ENCODE measurements at places on chromosomes 7 and 10.

GRCh38 chr10:116785867-116786266, 43.5 kb upstream of the HSPA12A start:
- no peak for DNase-seq

DNA sequence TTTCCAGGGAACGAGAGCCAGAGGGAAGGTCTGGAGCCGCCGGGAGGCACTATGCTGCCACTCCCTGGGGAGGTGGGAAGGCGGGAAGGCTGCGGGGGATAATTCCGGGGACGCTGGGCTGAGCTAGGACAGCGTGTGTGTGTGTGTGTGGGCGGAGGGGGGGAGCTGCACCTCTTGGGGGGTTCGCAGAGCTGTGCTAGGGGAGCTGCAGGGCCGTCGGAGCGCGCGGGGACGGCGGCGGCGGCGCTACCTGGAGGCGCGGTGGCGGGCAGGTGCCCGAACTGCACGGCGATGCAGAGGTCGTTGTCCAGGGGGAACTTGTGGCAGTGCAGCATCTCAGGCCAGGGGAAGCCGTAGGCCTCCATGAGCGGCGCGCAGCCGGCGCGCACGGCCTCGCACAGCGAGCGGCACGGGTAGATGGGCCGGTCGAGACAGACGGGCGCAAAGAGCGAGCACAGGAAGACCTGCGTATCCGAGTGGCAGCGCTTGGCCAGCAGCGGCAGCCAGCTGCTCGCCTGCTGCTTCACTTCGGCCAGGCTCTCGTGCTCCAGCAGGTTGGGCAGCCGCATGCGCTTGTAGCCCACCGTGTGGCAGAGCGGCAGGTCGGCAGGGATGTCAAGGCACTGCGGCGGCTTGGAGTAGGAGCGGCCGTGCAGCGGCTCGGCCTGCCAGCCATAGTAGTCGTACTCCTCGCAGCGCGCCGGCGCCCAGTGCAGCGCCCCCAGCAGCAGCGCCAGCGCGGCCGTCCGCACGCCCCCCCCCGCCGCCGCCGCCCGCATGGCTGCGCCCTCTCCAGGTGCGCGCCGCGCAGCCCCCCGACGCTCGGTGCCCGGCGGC, 526 bp downstream of the SFRP5 start:
- DNase-seq = no peak

GRCh38 chr10:77185696-77186095, 451.9 kb downstream of the KCNMA1 start:
- DNase-seq = no peak

- DNase-seq = no peak
Observed at GRCh38 chr7:43697690-43698089, 31.6 kb downstream of the COA1 start.

GRCh38 chr10:43806831-43807640, 158.4 kb upstream of the ZNF32 start:
- DNase-seq = no peak

DNA sequence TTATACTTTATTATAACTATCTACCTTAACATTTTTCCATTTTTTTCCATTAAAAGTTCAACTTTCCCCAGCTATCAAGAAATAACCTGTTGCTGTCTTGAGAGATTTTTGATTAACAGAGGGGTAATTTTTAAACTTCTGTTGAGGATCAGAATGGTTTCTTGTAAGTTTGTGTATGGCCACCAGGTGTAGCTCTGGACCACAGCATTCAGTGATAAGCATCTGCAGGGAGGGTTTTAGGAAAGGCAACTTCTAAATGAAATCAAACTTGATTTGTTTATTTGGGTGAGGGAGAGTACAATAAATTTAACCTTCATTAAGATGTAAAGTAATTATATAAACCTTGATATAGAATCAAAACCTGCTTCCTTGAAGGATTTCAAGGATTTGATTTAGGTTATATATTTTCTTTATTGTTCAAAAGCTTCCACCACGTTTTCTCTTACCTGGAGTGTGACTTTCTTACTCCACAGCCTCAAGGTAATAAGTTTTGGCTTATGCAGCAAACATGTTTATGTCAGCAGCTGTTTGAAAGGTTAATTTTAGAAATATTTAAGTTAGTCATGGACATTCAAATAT, 153.3 kb downstream of the STK31 start:
- no peak for DNase-seq

DNA sequence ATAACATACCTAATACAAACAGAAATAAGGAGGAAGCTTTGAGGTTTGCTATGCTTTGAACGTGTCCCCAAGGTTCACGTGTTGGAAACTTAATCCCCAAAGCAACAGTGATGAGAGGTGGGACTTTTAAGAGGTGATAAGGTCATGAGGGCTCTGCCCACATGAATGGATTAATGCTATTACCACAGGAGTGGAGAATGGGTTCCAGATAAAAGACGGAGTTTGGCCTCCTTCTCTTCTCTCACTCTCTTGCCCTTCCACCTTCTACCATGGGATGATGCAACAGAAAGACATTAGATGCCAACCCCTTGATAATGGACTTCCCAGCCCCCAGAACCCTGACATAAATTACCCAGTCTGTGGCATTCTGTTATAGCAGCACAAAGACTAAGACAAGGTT, 9.6 kb downstream of the ITGB1 start:
- DNase-seq = no peak

- DNase-seq = no peak
Observed at GRCh38 chr10:24518981-24519597, 204.6 kb downstream of the ARHGAP21 start.

GRCh38 chr10:21372651-21373410, 152.7 kb downstream of the SKIDA1 start:
- DNase-seq = peak; percentile 28

- no peak for DNase-seq
Observed at GRCh38 chr7:1096156-1097119, 8.5 kb downstream of the GPER1 start.

DNA sequence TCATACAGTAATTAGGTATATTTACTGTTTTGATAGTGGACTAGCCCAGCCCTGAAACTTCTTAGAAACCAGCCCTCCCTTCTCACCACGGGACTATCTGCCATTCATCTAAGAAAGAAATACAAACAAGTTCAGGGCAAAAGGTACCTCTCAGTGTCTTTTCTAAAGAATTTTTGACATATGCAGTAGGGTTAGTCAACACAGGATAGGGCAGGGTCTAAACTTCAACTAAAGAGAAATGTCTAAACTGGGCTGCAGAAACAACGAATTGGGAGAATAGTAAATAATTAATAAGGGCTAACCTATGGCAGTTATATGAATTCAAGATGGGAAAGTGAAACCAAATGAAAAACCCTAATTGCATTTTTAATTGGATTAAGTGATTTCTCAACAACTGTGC, 496.6 kb downstream of the INHBA start:
- DNase-seq = no peak

GRCh38 chr10:51188008-51188407, 113.7 kb downstream of the PRKG1 start:
- DNase-seq = no peak

- DNase-seq = no peak
Observed at GRCh38 chr7:148209643-148210190, 380.8 kb upstream of the C7orf33 start.

DNA sequence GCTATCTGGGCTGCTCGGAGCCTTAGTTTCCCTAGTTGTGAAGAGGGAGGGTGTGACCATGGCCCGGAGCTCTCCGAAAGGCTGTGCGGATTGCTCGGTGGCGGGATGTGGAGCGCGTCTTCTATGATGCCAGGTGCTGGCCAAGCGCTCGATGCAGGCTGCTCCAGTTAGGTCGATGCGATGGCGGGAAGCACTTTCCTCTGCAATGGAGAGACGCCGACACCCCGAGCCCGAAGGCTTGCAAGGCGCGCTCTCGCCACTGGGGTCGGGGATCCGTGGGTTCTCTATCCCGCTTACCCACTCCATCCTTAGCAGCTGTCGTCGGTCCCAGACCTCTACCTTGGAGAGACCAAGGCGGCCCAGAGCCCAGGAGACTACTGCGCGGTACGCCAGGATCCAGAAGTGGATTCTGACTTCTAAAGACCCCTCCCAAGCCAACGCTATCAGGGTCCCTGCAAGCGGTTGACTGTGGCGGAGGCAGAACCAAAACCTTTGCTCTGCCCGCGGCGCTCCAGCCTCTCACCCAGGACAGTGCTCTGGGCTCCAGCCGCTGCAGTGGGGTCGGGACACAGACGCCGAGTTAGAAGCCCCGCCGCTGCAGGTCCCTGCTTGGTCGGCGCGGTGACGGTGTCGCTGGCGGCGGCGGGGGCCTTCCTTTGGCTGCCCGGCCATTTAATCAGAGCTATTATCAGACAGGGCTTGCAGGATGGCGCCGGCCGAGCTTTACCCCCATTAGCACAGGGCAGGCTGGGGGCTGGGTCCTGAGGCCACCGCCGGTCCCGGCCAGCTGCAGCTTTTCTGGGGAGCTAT, 7.8 kb upstream of the TBX20 start:
- no peak for DNase-seq

DNA sequence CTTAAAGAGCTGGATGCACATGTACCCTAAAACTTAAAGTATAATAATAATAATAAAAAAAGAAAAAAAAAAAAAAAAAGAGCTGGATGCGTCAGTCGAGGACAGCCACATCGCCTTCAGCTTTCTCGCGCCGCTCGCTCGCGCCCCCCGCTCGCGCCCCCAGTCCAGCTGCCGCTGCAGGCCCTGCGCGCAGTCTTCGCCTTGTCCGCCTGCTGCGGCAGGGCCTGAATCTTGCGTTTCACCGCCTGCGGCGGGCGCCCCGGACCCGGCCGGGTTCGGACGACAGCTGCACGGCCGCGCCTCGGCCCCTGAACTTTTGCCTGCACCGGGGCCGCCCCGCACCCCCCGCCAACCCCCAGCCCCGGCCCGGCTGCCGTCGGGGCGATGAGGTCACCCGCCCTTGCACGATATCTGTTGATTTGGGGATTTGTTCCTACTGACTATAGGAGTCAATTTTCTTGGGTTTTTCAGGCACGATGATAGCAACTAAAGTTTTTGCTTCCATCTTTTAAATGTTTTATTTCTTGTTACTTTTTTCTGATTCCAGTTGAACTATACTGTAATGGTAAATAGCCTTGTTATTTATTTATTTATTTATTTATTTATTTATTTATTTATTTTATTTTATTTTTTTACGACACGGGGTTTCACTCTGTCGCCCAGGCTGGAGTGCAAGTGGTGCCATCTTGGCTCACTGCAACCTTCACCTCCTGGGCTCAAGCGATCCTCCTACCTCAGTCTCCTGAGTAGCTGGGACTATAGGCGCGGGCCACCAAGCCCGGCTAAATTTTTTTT, 33.5 kb upstream of the CPN1 start:
- no peak for DNase-seq

DNA sequence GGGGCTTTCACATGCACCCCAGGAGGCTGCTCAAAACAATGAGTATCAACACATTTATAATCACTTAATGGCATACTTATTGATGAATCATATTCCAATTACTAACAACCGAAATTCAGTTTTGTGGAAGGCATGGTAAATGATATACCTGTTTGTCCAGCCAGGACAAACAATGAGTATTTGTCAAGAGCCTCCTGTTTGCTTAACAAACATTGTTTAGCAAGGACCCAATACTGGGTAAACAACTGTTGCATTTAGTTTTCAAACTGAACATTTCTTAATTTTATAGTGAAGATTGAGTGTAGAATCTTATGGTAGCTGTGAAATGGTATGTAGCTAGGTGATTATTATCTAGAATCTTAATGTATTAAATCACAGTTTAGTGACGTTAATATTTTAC, 473.7 kb downstream of the ATRNL1 start:
- no peak for DNase-seq

- no peak for DNase-seq
Observed at GRCh38 chr10:110432084-110432483, 65.6 kb upstream of the DUSP5 start.

DNA sequence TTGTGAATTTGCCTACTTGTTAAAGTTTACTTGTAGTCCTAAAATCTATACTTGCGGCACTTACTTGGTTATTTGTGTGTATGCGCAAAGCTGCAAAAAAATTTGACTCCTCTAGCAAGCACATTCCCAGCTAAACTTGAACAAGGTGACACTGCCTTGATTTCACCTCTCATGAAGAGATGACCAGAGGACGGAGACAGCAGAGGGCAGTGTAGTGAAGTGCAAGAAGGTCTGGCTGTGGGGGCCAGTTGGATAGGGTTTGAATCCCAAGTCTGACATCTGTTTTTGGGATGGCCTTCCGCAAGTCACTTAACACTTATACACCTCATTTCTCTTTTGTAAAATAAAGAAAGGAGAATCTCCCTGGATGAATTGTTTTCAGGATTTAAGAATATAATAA, 15.7 kb downstream of the SLK start:
- no peak for DNase-seq

- no peak for DNase-seq
Observed at GRCh38 chr10:37703114-37703513, 154.3 kb downstream of the ZNF248 start.

- no peak for DNase-seq
Observed at GRCh38 chr7:120462991-120463390, 190.0 kb downstream of the KCND2 start.
